ENCODE measurements at places on chromosomes 5 and 9.

GRCh38 chr5:11973469-11973868, 69.2 kb upstream of the CTNND2 start:
- DNase-seq = no peak

DNA sequence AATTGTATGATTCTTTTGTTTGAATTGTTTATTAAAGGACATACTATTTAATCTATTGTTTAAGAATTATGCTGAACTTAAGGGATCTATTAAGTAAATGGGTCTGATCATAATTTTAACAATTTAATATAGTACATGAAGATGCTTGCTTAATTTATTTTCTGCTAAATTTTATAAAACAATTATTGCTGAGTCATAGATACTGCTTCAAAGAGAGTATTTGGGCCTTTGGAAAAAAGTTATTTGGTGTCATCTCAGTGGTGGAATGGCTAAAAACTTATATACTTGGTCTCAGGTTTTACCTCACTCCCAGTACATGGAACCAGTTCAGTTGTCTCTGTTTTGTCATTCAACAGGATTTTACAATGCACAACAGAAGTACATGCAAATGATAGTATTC, 145.3 kb downstream of the CDH9 start:
- DNase-seq = no peak

DNA sequence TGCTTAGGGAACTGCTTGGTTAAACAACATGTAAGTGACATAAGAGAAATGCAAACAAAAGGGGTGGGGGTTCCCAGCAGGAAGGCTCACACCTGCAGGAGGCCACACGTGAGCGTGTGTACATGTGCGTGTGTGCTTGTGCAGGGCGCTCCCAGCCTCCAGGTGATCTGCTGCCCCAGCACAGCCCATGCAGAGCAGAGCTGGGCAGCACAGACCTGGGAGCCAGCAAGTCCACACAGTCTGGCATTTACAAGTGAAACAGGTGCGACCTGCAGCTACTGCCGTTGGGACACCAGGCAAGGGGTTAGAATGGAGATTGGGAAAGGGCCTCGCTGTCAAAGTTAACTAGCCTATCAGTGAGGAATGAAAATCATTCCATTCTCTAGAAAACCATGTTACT, 41.8 kb downstream of the GRAMD2B start:
- DNase-seq = no peak

DNA sequence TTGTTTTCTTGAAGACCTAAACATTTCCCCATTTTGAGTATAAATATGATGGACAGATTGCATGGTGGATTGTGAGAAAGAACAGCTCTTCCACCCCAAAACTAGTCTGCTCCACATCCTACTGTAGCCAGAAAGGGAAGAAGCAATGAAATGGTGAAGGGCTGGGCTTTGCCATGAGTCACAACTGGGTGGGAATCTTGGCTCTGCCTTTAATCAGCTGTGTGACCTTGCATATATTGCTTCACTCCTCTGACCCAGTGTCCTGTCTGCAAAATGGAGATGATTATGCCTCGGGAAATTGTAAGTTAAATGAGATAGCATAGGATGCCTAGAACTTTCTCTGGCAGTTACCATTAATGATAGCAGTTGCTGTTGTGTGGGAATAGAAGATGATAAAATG, 101.9 kb downstream of the PDE8B start:
- DNase-seq = no peak

DNA sequence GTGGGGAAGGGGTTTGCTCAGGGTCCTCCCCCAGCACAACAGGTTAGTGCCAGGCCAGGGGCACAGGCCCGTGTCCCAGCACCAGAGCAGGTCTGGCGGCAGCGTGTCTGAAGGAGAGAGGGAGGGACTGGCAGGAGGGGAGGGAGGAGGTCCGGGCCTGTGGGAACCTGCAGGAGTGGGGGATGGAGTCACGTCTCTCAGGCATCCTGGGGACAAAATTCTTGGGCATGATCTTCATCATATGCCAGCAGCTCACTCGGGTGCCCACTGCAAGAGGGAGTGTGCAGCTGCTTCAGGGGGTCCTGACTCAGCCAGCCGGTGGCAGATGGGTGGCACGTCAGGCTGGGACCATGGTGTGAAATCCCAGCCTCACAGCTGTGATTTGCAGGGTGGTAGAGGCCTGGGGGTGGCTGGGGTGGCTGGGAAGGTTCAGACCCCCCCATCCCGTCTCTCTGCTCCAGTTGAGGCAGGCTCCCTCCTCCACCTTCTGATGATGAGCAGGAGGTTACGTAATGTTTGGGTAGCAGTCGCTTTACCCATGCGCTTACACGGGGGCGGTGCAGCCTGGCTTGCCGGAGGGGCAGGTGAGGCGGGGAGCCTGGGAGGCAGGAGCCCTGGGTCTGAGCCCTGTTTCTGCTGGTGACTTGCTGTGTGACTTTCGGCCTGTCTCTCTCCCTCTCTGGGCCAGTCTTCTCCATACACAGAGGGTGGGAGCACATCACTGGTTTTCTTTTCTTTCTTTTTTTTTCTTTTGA, 40.5 kb downstream of the NCS1 start:
- DNase-seq = no peak

Measured in Panc1 (cell line).